HFF-Myc (cell line): ENCODE measurements at places on chromosomes 5 and 9.

- DNase-seq, result no peak
Observed at GRCh38 chr9:136342181-136343120, 15.1 kb downstream of the GPSM1 start.

- no peak for DNase-seq
Observed at GRCh38 chr5:54829676-54830535, 155.5 kb downstream of the ESM1 start.

DNA sequence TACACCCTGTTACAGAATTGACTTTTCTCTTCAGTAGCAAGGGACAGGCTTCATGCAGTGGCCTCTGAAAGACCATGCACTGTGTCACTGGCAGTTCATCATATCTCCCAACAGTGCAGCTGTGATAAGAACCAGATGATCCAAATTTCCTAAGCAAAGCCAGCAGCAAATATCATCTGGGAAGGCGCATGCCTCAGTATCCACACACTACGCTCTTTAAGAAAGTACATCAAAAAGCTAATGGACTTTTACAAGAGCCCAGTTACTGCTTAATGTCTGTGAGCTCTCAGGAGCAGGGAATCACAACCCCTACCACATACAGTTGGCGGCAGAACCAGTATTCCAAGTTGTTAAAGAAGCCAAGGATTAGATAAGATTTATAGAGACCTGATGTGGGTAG, 25.1 kb downstream of the ADAMTSL1 start:
- DNase-seq, result no peak

DNA sequence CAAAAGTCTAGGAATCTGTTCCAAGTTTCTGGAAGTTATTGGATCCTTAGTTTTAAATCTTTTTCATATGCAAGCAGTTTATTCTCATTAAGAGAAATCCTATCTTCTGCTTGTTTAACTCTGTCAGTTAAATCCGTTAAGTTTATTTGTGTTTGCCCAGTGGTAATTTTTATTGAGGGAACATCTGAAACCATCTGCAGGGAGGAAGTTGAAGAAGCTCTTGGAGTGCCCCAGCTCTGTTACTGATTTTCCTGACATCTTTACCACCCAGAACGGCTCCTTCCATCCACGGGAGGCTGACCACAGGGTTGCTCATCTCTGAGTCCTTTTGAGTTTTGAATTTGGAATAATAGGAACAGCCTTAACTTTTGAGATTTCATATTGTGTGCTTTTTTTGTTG, 99.9 kb upstream of the ZNF618 start:
- DNase-seq, result no peak

DNA sequence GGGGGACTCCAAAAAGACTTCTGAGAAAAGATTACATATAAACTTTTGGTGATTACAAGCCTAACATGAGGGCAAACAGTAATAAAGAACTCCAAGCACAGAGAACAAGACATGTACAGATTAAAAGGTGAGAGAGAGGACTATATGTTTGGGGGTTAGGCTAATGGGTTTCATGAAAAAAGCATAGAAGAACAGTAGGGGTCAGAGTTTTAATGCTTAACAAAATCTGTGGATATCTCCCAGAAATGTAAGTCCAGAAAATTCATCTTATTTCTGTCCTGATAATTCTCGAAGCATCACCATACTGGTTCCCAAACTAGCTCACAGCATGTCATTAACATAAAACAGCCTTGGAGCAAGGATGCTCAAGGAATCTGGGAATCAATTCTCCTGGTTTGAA, 137.2 kb downstream of the ARRDC3 start:
- no peak for DNase-seq
